ENCODE measurements at places on chromosomes 11 and 22.

DNA sequence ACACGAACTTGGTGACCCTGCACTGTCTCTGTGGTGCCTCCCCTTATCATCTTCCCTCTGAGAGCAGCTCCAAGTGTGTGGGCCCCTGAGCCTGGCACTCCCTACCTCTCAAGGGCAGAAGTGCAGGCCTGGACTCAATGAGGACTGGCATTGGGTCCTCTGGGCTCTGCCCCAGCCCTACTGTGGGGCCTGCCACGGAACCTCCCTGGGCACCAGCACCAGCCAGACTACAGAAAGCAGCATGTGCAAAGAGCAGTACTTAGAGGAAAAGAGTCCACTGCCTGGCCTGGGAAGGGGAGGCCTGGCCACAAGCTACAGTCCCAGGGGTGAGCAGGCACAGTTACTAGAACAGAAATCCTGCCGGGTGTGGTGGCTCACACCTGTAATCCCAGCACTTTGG, 222.5 kb downstream of the DSCAML1 start:
- DNase-seq = no peak

DNA sequence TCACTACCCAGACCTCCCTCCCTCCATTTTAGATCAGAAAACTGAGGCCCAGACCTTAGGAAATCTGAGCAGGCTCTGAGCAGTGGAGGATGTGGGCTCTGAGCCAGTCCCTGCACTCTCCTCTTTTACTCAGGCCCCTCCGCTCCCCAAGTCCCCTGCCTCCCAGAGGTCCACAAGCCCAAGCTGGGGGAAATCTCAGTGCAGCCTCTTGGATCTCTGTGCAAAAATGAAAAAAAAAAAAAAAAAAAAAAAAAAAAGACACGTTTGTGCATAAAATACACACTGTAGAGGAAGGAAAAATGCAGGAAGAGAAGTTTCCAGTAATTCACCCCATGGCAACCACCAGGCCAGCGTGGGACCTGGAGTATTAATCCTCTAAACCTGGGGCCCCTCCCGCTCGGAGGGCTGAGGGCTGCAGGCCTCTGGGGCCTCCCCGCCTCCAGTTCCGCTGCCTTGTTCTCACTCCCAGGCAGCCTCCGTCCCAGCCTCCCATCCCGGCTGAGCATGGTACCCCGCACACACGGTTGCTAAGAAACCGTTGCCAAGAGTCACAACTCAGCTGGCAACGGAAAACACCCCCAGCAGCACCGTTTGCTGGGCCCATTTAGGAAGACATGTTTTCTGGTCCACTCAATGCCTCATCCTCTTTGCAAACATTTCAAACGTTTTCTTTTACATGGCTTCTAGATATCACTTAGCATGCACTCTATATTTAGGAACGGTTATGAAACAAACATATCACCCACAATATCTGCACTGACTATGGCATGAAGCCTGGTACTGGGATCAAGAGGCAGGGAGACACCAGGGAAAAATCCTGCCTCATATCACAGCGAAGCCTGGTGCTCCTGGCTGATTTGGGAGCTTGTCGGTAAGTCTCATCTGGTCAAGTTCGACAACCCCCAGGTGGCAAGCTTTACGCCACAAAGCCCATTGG, 227.5 kb downstream of the CTTN start:
- no peak for DNase-seq

DNA sequence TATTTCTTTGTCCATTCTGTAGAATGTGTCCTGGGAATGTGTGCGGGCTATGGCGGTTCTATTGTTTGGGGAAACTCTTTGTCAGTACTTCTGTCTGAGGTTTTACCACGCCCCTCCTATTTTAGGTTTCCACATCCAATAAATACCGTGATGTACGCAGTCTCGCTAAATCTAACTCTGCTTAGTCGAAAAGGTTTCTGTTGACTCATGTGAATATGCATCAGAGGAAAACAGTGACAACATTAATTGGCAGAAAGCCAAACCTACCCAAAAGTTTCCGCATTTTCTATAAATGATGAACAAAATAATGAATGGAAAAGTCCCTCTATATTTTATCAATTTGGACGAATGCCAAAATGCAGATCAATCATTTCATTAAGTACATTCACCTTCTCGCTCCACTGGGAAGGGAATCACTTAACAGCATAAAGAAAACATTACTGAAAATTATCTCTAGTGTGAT, 143.4 kb downstream of the MAML2 start:
- DNase-seq = no peak

DNA sequence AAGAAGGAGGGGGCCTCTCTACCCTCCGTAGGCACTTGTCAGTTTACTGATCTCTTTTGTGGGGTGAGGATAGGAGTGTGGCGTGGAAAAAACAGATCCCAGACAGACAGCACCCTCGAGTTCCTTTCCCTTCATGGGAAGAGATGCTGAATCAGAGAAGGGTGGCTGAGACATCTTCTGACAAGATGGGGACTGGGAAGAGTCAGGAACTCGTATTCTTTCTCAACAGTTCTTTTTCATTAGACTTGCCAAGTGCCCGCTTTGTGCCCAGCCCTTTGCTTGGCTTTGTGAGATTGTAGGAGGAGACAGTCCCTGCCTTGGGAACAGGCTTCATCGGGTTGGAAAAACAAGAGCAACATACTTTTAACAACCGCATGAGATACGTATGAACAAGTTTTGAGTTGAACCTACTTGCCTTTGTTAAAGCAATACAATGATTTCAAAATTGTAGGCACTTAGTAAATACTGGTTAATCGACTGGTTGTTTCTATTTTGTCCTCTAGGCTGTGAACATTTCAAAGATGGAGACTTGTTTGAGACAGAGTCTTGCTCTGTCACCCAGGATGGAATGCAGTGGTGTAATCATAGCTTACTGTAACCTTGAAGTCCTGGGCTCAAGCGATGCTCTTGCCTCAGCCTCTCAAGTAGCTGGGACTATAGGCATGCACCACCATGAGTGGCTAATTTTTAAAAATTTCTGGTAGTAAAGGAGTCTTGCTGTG, 1.1 kb downstream of the RRM1 start:
- peak; percentile 71 for DNase-seq

DNA sequence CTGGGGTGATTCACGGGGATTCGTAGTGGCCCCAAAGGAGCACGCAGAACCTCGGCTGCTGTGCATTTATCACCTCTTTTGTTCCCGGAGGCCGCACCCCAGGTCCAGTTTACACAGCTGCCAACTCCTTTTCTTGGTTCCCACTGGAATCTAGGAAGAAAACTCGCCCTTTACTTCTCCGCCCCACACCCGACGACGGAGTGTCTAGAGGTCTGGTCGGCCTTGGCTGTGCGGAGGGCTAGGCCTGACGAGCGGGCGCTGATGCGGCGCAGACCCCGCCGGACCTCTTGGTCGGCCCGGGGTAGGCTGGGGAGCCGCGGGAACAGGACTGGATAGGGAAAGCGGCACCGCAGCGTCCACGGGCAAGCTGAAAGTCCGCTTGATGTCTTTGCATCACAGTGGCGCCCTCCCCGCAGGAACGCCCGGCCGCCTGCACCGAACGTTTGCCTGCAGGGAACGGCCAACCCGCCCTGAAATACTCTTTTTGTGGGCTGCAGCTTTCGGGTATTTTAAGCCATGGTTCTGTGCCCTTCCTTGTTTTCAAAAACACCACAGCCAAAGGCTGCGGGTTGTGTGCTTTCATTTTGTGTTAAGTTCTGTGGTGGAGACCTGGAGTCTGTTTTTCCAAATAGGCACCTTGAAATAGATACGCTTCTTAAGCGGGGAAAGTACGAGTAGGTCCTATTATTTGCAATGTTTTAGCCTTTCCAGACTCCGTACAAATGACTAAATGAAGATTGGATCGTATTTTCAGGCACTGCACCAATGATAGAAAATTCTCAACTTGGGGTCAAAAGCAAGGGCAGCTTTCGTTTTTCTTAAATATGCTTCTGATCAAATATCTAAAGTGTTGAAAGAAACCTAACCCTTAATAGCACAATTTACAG, 829 bp upstream of the ZBED5 start:
- DNase-seq = no peak

DNA sequence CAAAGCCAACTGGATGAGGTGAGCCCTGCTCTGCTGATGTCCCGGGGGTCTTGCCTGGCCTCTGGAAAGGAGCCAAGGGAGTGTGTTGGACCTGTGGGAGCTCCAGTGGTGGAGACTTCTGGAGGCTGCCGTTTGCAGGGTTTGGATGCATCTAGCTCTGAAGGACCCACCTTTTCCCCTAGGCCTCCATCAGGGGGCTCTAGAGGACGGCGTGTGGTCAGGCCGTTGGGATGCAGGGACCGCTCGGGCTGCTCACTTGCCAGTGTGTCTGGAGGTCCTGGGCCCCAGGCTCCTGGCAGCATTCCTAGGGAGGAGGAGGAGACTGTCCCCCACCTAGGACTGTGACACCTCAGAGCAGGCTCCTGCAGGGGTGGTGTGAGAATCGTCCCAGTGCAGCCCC, 58.3 kb downstream of the PRDM11 start:
- DNase-seq = peak; percentile 10

DNA sequence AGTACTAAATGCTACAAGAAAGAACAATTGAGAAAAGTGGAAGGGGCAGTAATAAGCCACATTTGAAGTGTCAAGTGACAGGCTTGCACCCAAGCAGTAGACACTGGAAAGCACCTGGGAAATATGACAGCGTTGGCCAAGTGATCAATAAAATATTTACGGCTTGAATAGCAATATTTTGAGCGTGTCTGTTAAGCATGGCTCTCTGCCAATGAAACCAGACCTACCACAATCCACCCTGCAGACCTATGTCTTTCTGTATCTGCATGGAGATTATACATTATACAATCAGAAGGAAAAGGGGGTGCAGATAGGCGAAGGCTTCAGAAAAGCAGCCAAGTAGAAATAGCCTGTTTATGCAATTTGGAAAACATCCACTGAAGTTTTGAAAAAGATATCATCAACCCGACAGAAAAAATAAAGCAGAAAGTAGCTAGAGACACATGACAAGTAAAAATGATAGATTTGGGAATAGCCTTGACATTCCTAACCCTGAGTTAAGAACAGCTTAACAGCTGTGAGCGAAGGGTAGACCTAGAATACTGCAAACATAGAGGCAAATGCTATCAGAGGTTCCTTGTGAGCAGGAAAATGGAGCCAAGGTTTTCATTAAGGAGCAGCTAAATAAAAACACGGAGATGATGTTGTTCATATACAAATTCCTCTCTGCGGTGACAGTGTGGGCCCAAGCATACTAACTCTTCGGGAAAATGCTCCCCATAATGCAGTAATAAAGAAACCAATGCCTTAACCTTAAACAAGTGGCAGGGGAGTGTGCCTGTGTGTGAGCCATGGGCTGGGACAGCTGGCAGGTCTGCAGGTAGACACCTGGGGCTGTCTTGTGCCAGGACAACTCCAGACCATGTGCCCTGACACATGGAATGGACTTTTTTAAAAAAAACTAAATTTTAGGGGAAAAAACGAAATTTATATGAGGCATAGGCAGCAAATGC, 71.3 kb downstream of the ETS1 start:
- DNase-seq = no peak

GRCh38 chr11:11532574-11532973, 89.2 kb downstream of the GALNT18 start:
- DNase-seq = no peak

GRCh38 chr11:103109818-103110388, 677 bp downstream of the DYNC2H1 start:
- DNase-seq = no peak

- DNase-seq = no peak
Measured at GRCh38 chr11:79525257-79525656, 84.4 kb upstream of the TENM4 start.

- DNase-seq = no peak
Measured at GRCh38 chr11:3205261-3206155, 13.1 kb downstream of the MRGPRG start.

GRCh38 chr22:20615021-20615420, 107.6 kb downstream of the MED15 start:
- no peak for DNase-seq

DNA sequence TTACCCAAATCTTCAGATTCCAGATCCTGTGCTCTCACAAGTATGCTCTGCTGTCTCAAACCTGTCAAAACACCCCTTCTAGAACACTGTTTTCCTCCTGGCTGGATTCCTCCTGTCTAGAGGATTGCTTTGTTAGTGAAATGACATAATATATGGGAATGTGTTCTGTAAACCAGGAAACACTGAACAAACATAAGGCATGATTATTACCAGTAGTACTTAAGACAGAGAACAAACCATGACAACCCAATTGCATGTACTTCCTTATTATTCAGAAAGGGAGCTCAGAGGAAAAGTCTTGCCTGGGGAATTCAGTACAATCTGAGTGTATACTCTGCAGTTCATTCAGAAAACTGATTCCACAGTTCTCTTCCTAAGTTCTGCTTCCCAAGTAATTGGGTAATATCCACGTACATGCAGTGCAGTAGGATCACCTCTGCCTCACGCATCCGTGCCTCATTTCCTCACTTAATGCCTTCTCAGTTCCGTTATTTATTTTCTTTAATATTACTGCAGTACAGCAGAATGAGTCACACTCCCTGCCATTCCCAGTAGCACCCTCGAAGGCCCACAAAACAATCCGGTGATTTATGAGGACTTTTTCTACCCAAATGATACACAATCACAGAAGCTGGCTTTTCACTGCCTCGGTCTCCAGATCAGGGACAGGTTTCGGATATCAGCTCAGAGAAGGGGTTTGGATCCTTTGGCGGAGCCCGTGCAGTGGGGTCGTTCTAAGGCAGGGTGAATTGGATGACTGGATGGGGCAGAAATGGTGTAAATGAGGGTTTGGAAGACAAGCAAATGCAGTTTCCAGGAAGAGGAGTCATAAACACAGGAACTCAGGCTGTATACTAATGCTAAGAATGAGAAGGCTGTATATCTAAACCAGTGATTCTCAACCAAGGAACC, 896.9 kb downstream of the KCNA4 start:
- DNase-seq = peak; percentile 86

GRCh38 chr11:23688835-23689234, 808.0 kb upstream of the LUZP2 start:
- peak; percentile 8 for DNase-seq

DNA sequence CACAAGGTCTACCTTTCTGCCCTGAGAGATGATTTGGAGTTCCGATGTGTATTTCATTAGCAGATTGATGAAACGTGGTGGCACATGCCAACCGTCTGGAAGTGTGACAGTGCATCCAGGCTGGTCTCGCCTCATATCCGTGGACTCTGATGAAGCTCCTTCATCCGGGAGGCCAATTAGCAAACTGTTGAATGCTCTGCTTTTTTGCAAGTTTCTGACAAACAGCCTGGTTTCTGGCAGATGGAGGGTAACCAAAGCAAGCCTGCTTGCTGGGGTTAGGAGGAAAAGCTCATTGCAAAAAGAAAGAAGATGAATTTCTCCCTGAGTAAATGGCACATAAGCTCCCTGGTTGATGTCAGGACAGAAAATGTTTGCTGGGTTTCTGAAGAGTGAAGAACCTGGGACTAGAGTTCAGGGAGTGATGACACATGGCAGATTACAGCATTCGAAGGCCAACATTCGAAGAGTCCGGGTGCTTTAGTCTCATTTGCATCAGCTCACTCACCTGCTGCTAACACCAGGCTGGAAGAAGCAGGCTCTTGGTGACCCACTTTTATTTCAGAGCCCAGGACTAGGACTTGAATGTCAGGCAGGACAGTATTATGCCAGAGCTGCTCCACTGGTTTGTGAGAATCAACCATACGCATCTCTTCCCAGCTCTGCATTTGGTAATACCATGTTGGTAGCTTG, 135.9 kb upstream of the TTC12 start:
- DNase-seq = no peak

Measured in foreskin fibroblast (primary cell).